ENCODE measurements at places on chromosomes 11 and 22.

GRCh38 chr11:39174965-39175364, 2284.5 kb downstream of the LRRC4C start:
- ATAC-seq = no peak

DNA sequence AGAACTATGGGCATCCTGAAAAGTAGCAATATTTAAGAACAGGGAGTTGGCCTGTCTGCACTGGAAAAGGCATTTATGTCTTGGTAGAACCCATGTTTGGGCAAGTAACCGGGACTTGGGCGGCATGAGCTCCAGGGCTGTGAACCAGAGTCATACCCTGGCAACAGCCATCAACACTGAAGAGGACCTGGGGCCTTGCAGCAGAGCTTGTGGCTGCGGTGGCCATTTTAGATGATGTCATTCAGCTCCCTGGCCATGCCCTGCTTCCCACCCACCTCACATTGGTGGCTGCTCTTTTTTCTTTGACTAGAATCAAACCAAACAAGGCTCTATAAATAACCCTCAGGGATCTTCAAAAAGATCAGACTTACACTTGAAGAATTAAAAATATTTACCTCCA, 26.6 kb downstream of the EHF start:
- no peak for ATAC-seq

GRCh38 chr22:43829904-43830851, 18.1 kb upstream of the EFCAB6 start:
- ATAC-seq = peak; percentile 37

- no peak for ATAC-seq
These were observed 52.8 kb downstream of the FAM76B start for GRCh38 chr11:95736809-95737208.

DNA sequence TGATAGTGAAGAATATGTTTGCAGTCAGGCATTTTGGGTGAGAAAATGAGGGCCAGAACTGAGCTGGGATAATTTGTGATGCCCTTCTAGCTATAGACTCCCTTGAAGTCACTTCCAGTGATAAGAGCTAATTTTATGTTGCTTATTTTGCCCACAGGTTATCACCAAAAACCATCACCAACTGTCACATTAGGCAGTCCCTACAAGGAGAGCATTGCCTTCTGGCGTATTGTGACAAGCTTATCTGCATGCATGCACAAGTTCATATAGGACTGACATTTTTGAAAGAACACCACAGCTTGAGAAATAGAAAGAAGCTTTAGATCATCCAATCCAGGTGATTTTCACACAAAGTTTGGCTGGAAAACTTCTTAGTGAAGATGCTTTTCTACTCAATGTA, 735.3 kb upstream of the RAG2 start:
- no peak for ATAC-seq

All from SK-N-SH treated with all-trans-retinoic acid at 6 μM for 48 hours (cell line).